Inflammatory macrophage (primary cell): ENCODE measurements at places on chromosomes 16 and 17.

- no peak for DNase-seq
Observed at GRCh38 chr17:17560975-17561374, 30.5 kb downstream of the PEMT start.

DNA sequence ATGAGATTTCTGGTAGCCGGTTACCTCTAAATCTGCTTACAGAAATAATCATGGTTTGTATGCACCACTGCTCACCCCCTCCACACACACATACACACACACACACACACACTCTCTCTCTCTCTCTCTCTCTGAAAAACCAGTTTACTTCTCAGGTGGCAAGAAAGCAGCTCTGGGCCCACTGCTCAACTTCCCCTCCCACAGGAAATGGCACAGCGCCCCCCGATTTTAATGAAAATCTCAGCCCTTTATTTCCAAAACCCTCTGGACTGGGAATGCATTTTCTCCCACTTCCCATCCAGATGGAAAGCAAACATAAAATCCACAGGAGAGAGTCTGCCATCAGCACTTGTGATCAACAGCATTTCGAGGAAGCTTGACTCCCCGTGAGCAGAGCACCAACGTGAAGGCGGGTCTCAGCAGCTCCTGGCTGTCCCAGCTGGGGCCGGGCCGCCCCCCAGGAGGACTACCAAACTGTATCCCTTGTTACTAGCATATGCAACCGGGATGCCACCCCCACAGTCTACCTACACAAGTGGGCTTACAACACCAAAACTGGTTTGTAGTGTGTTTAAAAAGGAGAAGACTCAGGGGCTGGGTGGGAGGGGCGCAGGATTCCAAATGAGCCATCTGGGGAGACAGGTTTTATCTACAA is 121.1 kb downstream of the SLC39A11 start:
- DNase-seq, result no peak

DNA sequence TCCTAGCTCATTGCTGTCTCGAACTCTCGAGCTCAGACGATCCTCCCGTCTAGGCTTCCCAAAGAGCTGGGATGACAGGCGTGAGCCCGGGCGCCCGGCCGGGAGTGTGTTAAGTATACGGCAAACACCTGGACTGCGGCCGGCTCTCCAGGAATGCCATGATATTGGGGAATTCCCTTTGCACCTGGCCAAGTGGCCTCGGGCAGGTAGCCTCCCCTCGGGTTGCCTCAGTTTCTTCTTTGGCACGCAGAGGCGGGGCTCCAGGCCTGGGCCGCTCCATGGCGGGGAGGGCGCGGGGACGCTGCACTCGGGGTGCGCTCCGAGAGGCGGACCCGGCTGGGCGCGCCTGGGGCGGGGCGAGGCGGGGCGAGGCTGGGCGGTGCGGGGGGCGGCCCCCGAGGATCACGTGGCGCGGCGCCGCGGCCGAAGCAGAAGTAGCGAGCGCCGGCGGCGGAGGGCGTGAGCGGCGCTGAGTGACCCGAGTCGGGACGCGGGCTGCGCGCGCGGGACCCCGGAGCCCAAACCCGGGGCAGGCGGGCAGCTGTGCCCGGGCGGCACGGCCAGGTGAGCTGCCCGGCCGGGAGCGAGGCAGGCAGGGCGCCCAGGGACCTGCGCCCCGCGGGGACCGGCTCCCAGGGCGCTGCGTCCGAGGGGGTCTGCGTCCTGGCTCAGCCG is at the start of gene PLCG2:
TSS of gene PLCG2 (plus strand) at position 431 of the 675 bp plus-strand sequence. CDS start 6,699 bp downstream, outside the sequence.
- DNase-seq, result peak; percentile 91

DNA sequence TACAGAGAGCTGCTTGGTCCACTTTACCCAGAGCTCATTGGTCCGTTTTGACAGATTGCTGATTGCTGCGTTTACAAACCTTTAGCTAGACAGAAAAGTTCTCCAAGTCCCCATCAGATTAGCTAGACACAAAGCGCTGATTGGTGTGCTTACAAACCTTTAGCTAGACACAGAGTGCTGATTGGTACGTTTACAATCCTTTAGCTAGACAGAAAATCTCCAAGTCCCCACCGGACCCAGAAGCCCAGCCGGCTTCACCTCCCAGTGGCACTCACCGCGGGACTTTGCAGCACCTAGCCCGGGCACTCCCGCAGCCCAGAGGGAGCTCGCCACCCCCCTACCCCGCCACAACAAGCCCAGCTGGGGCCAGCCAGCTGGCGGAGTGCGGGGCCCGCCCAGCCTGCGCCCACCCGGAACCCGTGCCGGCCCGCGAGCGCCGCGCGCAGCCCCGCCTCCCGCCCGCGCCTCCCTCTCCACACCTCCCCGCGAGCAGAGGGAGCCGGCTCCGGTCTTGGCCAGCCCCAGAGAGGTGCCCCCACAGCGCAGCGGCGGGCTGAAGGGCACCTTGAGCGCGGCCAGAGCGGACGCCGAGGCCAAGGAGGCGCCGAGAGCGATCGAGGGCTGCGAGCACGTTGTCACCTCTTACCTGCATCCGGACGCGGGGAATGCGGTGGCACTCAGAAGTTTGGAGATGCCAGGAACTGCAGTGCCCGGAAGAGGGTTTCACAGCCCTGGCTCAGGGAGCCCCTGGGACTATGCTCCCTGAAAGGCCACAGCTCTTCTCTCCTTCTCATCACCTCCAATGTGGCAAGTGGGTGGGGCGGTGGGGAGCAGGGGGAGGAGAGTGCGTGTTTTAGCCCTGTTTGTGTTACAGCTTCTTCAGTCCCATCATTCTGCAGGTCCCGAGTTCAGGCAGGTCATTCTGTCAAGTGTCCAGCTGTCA is 1504.5 kb downstream of the CDH11 start:
- DNase-seq, result no peak

DNA sequence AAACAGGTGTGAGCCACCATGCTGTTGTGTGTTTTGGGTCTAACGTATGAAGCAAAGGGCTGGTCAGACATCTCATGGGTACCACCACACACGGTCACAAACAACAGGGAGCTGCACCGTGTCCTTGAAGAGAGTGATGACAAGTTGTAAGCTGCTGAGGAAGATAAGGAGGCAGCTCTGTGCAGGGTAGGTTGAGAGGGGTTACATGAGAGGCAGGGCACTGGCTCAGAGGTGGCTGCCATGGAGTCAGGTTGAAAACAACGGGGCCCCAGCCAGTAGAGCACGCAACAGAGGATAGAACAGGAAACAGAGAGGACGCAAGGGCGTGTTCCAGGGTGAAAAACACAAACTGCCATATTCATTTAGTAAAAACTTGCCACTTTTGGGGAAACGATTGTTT is 52.2 kb downstream of the TRARG1 start:
- no peak for DNase-seq

DNA sequence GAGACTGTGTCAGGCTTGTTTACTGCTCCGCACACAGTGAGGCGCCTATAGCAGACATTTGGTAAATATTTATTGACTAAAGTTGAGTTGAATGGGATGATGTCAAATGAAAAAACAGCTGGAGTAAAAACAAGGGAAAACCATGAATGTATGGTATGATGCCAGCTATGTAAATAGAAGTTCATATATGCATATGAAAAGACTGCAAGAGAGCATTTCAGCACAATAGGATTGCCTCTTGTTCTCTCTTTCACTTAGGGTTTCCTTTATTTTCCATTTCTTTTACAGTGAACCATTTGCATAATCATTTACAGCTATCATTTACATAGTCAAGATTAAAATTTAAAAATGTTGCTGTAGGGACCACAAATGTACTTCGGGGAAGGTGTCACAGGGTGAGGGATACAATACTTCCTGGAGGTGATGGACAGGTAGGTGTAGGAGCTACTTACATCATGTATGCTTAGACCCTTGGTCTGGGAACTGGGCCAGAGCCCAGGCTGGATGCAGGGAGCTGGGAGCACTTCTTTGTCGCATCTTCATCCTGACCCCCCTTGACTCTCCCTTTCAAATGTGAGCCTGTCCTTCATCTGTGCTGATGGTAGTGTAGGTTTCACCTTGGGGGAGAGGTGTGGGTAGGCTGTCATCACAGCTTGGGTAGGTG is 113.3 kb downstream of the UTP18 start:
- no peak for DNase-seq

- DNase-seq, result no peak
Observed at GRCh38 chr17:27544350-27545131, 86.4 kb upstream of the LGALS9 start.

DNA sequence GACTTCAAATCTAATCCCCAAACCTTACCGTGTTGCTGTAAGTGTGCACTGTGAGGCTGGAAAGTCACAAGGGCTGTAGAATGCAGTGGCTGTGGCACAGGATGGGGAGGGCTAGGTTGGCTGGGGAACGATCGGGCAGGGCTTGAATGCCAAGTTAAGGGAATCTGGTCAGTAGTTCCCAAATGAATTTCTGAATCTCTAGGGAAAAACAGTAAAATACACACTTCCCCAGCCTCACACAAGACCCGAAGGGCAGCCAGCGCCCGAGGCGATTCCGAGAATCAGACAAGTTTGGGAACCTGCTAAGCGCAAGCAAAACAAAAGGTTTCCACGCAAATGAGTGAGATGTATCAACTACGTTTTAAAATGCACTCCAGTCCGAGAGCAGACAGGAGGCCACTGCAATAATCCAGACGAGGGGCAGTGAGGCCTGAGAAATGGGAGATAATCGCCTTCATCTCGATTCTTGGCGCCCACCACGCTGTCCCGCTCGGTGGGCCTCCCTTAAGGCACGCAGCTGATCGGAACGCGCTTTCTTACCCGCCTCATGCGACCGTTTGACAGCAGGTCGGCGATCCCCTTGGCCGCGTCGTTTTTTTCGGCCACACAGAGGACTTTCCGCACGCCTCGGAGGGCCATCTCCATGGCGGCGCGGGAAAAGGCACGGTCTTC is 599 bp downstream of the TOP3A start:
- no peak for DNase-seq

DNA sequence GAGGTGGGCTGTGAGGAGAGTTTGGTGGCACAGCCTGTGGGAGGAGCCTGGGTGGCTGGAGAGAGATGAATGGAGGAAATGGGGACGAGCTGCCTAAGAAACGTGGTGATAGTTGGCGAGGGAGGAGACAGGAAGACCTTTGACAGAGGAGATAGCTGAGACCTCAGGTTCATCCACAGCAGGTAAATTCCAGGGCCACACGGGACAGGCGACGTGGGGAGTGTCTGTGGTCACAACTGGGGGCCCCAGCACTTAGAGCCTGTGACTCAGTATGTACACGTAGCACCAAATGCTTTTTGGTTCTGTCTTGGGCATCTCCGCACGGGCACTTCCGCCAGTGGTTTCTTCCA is 7.7 kb downstream of the MINK1 start:
- DNase-seq, result no peak

GRCh38 chr17:81238490-81238814 is 403 bp downstream of the TEPSIN start:
- no peak for DNase-seq

DNA sequence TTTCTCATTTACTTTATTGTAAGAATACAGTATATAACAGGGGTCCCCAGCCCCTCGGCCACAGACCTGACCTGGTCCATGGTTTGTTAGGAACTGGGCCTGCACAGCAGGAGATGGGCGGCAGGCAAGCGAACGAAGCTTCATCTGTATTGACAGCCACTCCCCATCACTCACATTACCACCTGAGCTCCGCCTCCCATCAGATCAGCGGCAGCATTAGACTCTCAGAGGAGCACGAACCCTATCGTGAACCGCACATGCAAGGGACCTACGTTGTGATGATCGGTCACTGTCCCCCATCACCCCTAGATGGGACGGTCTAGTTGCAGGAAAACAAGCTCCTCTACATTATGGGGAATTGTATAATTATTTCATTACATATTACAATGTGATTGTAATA is 410.6 kb downstream of the SLC39A11 start:
- no peak for DNase-seq

DNA sequence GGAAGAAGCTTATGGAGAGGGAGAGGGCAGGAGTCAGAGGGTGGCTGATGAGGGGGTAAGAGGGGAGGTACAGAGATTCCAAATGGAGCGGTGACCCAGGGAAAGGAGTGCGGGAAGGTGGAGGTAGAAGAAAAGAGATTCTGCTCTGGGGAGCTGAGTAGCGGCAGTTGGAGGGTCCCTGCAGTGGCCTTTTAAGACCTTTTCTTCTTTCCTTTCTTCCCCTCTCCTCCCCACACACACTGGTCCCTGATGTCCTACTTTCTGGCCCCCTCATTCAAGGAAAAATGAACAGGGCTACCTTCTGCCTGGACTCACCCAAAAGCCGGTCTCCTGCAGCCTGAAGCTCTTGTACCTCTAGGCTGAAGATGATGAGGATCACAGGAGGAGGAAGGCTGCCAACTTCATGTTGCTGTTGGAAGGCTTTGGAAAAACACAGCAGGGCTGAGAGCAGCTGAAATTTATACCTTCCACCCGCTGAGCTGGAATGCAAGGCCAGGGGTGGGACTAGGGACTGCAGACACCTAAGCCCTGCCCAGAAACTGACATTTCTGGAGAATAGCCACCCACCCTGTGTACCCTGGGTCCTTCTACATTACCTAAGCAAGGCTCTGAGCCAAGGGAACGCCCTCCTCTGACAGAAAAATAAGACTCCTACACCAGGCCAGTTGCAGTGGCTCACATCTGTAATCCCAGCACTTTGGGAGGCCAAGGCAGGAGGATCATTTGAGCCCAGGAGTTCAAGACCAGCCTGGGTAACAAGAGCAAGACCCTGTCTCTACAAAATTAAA is 9.4 kb upstream of the HEATR6 start:
- DNase-seq, result peak; percentile 36

GRCh38 chr16:75262104-75262799 is 10.8 kb upstream of the BCAR1 start:
- no peak for DNase-seq

DNA sequence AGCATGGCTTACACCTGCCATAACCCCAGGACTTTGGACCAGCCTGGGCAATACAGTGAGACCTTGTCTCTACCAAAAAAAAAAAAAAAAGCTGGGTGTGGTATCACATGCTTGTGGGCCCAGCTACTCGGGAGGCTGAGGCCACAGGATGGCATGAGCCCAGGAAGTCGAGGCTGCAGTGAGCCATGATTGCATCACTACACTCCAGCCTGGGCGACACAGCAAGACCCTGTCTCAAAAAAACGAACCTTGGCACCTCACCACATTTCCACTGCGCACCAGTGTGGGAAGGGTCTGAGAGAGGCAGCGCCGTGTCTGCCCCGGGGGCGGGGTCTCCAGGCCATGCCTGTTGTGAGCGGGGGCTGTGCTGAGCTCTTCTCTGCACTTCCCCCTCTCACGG is 6.3 kb downstream of the ACSF3 start:
- DNase-seq, result peak; percentile 22

DNA sequence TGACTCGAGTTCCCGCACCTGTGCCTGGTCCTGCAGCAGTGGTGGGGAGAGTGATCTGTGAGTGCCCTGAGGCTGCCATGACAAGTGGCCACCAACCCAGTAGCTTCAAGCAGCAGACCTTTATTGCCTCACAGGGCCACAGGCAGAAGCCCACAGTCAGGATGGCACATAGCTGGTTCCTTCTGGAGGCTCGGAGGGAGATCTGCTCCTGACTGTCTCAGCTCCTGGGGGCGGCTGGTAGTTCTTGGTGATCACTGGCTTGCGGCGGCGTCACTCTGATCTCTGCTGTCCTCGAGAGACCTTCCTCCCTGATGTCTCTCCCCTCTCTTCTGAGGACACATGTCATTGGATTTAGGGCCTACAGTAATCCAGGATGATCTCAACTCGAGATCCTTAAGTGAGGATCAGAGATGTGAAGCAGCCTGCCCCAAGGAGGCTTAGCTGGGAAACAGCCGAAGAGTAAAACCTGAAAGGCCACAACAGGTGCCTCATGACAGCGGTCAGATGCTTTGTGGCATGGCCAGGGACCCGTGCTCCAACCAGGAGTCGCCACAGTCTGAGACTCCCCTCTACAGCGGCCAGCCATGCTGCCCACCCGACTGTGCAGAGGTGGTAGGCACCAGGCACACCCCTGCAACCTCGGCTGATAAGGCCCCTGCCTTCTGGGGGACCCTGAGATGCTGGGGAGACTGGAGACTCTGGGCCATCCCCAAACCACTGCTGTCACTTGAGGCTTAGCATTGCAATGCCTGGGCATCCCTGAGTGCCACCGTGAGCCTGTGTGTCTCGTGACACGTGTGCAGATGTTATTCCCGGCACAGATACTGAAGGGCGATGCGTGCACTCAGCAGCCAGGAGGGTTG is 30.0 kb upstream of the SLC38A10 start:
- peak; percentile 22 for DNase-seq
